ENCODE measurements at places on chromosomes 2 and 18.

- DNase-seq: no peak
Measured at GRCh38 chr18:71442731-71443141, 1101.4 kb downstream of the CBLN2 start.

DNA sequence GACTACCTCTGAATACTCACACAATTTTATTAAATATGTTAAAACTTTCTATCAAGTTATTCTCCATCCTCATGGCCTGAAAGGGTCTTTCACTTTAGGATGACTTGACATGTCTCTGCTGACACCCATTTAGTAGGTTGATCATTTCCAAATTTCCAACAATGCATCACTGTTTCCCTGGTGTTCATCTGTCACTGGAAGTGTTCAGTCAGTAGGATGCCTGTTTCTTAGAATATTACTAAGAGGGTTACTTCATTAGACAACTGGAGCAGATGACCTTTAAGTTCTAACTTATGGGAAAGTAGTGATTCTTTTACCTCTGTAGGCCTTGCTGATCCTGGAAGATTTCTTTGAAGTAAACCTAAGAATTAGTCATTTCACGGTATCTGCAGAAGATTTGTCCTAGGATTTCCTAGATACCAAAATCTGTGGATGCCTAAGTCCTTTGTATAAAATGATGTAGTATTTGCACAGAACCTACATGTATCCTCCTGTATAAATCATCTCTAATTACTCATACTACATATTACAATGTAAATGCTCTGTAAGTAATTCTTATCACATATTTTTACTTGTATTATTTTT, 77.7 kb downstream of the MAP3K20 start:
- DNase-seq: no peak

- DNase-seq: no peak
Measured at GRCh38 chr18:1784113-1784512, 787.2 kb downstream of the METTL4 start.

GRCh38 chr2:119647440-119648169, 31.4 kb upstream of the TMEM177 start:
- DNase-seq: no peak

DNA sequence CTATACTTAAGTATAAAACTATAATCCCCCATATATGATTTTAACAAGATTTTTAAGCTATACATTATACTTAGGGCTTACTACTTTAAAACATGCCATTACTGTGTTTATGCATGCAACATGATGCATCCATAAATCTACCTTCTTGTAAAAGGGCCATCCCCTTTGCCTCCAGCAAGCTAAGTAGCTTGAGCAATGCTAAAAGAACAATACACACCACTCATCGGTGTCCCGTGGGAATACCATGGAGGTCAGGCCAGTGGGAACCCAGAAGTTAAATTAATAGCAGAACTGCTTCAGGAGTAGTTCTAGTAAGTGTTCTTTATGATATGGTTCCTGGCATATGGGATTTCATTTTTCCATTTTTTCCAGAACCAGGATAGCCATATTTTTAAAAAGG, 37.8 kb downstream of the SH3RF3 start:
- DNase-seq: no peak

GRCh38 chr18:56316727-56317126, 321.7 kb downstream of the TXNL1 start:
- DNase-seq: no peak

DNA sequence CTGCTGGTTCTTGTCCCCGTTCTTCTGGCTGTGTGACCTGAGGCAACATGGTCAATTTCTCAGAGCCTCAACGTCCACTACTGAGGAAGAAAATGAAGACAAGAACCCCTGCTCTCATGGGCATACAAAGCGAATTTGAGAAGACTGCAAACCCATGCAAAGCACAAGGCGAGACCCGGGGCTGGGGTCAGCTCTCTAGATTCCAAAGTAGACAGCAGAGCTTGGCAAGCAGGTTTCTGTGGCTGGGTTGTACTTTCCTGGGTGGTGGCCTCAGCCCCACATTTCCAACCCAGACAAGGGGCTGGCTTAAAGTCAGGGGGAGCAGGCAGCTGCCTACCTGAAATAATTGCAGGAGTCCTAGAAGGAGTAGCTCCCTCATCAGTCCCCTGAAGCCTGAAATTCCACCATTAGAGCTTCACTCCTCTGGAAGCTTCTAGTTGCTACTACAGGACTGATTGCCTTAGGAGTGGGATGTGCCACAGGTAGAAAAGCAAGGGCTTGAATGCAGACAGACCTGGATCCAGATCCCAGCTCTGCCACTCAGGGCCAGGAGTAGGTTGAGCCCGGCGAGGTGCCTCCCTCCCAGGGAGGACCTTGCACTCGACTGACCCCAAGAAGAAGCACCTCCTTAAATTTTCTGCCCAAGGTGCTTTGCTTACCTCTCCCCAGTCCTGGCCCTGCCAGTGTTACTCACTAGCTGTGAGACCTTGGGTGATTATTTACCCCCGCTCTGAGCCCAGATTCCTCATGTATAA, 127.6 kb downstream of the CLIP4 start:
- no peak for DNase-seq

All from activated naive CD4-positive, alpha-beta T cell (primary cell).